Fibroblast of mammary gland (primary cell): ENCODE measurements at places on chromosomes 2 and 18.
A peak's percentile ranks its signal among the peaks of the same experiment; 100 is the strongest.

DNA sequence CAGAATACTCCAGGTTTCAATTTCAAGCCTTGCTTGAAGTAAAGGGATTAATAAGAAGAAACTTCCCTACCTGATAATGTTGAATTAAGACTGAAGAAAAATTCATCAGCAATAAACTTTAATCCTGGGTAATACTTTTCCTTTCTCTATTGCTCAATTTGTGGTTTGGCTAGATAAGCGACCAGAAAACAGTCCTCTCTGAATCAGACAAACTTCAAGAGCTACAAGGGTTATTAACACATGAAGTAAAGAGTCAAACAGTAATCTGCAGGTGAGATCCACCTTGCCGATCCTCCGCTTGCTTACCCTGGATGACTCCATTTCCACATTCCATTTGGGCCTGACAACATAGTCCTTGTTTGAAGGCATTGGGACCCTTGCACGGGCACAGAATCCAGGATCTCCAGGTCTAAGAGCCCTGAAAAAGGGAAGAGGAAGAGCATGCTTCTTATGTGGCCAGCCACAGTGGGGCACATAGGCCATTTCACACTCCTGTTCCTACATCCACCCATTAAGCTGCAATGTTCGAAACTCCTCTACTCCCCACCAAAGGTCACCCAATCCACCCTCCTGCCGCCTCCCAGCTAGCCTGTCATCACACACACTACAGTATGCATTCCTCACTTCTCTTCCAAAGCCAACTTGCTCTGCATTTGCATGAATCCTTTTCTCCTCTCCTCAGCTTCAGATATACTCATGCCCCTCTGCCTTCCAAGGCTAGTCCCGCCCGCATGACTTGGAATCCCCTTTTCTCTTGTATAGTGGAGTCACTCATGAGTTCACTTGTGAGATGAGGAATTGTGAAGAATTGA, 39.8 kb downstream of the IWS1 start:
- peak; percentile 40 for DNase-seq

GRCh38 chr2:239303711-239304532, 96.9 kb downstream of the HDAC4 start:
- no peak for DNase-seq

DNA sequence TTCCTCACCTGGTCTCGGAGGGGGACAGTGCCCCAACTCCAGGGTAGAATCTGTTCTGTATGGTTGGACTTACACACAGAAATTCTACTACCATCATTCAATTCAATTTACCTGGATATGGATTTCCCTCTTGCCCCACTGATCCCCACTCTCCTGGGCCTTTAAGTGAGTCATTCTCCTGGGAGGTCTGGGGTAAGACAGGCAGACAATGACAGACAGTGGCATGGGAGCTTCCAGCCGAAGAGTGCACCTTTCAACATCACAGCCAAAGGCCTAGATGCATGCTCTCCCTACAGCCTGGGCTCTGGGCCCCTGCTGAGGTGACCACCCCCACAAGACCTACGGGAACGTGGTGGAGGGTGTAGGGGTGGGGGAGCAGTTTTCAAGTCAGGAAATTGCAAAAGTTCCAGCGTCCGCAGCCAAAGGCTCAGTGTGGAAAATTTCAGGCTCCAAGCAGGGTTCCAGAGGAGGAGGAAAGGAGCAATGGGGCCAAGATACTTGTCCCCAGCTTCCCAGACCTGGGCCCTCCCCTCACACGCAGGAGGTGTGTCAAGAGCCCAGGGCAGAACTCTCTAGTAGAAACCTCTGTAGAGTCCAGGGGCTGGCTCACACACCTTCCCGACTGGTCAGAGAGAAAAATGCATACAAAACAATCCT, 296.4 kb downstream of the CYP26B1 start:
- DNase-seq, result peak; percentile 14

DNA sequence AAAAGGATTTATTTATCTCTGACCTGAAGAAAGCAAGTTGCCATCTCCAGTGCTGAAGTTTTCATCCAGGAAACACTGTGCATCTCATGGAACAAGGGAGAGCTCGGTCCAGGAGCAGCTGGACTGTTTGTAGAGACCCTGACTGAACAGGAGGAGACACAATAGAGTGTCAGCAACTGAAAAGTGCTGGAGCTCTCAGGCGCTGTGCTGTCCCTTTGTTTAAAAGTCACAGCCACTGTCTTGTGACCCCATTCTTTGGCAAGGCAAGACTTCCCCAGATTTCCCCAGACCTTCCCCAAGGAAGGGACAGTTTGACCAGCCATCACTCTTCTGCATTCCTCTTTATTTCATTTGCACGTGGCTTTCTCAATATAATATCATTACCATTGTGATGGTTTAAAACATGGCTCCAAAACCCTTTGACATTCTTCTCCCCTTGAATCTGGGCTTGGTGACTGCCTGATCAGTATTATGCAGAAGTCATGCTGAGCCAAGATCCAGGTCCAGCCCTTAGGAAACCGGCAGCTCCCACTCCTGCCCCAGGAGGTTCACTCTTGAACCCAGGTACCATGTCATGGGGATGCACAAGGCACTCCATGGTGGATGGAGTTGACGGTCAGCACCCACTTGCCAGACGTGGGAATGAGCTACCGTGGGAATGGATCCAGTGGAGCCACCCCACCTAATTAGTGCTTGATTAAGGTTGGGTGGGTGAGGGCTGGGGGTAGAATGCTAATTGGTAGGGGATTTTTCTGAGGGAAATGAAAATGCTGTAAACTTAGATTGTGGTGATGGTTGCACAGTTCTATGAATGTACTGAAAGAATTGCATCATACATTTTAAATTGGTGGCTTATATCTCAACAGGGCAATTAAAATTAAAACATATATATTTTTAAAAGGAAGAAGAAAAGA, 497.9 kb upstream of the RAB6C start:
- DNase-seq, result no peak

DNA sequence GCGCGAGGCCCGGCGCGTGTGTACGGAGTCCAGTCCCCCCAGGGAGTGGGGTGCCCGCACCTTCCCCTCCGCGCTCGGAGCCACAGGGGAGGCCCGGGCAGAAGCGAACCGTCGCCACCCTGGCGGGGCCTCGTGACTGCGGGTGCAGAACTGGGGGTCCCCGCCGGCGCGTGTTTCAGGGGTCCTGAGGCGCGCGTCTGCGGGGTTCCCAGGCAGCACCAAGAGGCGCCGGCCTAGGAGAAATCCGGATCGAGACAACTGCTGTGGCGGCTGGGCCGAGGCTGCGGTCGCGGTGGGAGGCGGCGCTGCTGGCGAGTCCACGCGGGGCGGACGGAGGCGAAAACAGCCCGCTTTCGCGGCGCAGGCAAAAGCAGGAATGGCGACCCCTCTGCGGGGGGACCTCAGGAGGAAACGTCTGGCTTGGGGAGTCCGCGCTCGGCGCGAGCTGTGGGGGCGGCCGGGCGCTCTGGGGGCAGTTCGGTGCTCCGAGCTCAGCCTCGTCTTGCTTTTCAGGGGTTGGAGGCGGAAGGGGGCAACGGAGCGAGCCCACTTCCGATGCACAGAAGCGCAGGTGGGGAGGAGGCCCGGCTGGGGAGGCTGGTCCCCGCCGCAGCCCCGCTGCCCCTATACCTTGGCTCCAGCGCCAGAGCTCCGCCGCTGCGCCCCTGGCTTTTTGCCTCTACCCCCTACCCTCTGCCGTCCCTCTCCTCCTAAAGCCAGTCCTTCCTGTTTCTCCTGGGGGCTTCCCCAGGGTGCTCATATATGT, 81.5 kb upstream of the LDLRAD4 start:
- DNase-seq, result no peak

GRCh38 chr2:198116756-198117155, 312.4 kb downstream of the PLCL1 start:
- peak; percentile 17 for DNase-seq

DNA sequence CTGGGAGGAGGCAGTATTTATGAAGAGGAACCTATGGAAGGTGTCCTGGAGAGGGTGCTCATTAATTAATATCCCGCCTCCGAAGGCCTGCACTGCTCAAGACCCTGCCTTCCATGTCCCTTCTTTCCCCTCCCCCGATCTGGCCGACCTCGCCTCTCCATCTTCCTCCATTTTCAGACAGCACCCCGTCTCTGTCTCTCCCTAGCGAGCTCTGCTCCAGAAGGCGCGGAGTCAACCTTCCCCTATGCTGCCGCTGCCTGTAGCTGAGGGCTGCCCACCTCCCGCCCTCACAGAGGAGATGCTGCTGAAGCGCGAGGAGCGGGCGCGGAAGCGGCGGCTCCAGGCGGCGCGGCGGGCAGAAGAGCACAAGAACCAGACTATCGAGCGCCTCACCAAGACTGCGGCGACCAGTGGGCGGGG, 1.1 kb upstream of the WBP1 start:
- no peak for DNase-seq

DNA sequence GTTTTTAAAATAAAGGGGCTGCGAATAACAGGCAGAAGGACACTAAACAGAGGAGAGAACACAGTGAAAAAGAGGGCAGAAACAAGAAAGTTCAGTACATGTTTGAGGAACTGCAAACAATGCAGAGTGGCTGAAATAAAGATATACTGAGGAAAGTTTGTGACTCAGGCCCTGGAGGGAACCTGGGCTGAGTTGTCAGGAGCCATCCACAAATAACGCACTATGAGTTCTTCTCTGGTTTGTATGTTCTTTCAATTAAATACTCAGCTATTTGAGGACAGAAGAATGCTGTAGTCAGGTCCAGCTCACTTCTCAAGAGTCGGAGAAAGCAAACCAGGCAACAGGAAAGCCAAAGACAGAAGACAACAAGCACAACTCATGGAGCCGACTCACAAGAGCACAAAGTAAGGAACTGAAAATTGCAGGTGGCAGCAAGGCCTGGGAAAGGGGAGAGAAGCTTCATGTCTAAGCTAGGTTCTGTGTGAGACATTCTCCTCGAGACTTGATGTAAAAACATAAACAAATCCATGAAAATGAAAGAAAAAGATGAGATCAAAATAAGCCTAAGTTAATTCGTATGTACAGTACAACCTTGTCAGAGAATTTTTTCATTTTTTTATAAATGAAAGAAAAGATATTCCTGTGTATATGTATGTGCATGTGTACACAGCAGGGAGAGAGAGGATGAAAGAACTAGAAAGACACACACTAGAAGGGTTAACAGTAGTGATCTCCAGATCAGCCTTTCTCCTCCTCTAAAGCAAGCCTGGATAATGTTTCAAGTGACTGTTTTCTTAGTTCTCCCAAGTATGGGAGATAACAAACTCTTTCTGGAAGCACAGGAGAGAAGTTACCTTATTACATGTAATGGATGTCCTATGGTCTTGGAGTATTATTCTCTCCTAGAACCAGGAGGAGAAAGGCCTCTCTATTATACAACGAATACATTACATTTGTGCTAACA, 41.5 kb downstream of the CHN1 start:
- no peak for DNase-seq

DNA sequence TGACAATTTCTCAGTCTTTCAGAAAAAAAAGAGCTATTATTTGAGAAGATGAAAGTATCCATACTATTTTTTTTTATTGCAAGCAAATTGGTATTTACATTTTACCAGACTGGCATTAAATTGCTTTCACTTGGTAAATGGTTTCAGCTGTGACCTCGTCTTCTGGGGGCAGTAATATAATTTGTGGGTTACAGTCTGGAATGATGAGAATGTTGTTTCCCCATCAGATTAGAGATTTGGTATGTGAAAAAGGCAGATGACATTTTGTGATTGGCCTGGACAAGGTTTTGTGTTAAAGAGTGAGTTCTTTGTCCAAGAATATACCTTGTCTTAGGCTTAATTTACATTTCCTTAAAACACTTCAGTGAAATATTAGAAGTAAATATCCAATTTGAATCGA, 390.1 kb upstream of the ST6GAL2 start:
- no peak for DNase-seq

- peak; percentile 76 for DNase-seq
Measured at GRCh38 chr2:69222953-69223658, 163.9 kb downstream of the GFPT1 start.

- no peak for DNase-seq
Measured at GRCh38 chr18:74064510-74064909, 83.1 kb downstream of the FBXO15 start.

GRCh38 chr18:79251021-79251420, 144.7 kb upstream of the NFATC1 start:
- no peak for DNase-seq

DNA sequence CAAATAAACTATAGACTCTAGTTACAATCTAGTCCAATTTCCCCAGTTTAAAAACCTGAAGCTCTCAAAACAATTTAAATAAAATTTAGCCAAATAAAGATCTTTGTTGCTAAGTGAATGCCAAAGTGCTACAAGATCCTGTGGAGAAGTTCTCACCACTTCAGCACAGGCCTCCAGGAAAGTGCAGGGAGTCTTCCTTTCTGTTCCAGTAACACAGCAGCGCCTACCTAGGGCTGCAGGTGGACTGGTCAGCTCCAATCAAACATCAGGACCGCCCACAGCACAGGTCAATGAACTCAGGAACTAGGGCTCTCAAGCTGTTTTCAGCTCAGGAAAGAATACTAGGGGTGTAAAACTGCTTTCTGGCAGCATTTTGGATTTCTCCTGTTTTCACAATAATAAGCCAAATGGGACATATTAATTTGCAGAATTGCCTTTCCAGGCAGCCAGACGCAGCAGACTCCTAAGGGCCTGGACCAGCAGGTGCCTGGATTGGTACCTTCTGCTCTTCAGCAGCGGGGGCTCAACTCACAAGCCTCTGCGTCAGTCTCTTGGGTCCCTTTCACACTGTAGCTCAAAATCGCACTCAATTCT, 1.5 kb downstream of the FAM110C start:
- DNase-seq, result no peak

DNA sequence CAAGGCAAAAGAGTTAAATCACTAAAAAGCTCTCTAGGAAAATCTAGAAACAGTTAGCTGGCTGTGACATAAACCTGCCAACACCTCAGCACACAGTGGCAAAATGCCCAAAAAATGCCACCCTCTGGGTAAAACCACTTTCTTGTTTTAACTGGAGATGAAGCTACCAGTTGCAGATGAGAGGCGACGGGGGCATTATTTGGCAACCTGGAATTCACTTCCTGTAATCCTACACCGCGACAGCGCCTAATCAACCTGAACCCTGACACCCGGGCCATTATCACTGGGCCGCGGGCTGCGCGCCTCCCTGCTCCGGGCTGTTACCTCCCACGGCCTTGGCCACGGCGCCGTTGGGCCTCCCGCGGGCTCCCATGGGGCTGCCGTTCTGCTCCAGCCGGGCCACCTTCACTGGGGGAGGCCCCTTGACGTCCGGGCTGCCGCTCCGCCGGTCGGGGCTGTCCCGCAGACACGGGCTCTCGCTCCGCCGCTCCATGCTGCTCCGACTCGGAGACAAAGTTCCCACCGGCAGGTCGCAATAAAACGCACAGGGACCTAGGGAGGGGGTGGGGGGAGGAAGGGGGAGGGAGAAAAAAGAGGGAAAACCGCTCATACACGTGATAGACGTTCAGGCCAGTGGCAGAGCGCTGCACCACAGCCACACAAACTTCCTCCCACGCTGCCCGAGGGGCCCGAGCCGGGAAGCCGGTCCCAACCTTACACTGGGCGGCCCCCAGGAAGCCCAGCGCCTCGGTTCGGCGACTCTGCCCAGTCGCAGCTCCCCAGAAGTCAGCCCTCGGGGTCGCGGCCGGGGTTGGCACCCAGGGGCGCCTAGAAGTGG, 2.0 kb downstream of the SATB2 start:
- DNase-seq, result peak; percentile 24
